ENCODE measurements at places on chromosomes 7 and 10.
A peak's percentile ranks its signal among the peaks of the same experiment; 100 is the strongest.

DNA sequence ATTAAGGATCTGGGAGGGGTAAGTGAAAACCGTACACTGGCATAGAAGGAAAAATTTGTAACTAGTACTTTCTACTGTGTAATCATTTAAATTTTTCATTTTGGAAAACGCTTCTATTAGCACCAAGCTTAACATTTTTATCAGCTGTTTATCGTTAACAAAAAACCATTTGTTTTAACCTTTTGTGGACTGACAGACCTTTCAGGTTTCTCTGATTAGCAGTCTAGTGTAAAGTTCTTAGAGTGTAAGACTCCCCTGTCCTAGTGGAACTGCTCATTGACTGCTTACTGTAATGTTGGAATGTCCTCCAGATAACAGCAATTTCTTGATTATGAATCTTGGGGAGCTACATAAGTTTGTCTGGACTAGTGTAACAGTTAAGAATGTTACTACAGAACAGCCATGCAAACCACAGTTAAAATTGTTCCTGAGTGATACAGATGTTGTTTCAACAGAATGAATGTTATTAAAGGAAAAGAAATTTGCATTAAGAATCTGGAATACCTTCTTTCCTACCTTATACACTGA, 2.0 kb downstream of the DBF4 start:
- no peak for DNase-seq

DNA sequence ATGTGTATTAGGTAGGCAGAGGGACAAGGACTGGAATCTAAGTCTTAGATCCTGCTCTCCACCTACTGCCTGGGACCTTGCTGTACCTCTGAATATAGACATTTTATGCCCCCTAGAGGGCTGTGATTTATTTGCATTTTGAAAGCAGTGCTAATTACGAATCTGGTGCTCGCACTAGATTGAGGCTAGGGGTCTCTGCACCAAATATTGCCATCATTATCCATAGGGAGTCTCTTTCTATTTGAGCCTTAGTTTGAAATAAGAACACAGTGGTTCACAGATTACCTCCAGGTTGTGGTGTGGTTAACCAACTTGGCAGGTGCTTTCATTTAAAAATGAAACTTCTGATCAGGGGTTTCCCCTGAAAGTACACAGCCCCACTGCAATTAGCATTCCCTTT, 41.8 kb downstream of the CNNM1 start:
- no peak for DNase-seq

DNA sequence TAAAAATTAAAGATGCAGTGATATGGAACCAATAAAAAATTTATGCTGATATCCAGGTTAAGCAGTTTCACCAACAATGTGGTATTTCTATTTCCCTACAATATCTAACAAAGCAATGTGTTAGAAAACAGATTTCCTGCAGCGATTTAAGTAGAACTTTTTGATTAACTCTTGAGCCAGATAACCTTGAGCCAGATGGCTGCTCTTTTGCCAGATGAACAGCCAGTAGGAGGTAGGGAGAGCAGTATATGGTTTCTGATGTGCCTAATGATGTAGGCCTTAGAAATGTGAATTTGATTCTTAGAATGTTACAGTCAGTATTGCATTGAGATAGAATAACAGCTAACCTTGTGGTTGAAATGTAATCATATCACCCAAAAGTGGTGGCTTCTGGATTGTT, 31.1 kb downstream of the STAMBPL1 start:
- no peak for DNase-seq

DNA sequence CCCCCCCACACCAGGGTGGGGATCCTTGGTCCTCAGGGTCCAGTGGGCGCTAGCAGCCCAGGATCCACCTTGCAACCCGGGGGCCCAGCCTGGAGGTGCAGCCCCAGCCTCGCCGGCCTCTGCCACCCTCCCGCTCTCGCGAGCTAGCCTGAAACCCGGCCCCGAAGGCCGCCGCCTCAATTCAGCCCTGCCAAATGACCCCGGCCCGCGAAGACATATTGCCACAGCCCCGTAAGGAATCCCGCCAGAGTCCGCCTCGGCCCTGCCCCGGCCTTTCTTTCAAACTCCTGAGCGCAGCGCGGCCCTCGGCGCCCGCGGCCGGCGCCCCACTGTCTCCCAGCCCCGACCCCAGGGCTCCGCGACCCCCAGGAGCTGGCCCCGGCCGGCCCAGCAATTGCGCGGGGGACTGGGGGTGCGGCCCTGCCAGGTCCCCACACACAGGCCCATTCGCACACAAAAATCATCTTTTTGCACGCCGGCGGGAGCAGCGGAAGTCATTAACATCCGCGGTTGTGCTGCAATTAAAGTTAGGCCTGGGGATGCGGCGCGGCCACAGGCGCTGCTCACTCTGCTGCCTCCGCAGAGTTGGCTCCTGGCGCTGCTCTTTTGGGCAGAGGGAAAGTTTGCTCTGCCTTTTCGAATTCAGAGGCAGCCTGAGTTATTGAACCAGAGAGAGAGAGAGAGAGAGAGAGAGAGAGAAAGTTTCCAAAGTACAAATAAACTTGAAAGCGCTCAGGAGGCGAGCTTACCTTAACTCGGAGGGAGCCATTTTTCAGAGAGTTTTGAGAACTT, 4.0 kb downstream of the HOXA5 start:
- peak; percentile 67 for DNase-seq

DNA sequence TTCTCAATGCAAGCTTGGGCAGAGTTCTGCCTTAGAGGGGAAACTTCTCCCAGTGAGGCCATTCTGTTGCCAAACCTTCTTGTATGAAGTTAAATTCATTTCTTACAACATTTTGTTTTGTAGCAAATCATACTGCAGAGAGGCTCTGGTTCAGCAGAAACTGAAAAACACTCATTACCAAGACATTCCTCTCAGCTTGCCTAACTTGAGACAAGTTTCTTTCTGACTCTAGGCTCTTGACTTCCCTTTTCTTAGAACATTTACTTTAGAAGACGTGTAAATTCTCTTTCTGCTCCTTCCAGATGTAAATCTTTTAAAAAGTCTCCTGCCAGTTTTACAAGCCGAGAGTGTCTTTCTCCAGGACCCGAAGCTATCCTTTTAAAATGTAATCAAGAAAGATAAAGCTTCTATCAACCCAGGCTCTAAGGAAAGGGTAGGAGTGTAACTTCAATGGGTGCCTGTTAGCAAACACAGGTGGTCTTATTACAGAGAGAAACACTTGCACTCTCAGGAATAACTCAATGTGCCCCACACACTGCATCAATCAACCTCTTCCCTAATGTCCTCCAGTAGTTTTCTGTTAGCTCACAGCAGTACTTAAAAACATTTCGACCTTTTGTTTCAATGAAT, 80.5 kb upstream of the TAS2R16 start:
- DNase-seq, result no peak

GRCh38 chr10:15794569-15794968, 65.7 kb downstream of the MINDY3 start:
- DNase-seq, result no peak

- DNase-seq, result no peak
Observed at GRCh38 chr10:126073606-126074005, 177.2 kb downstream of the FANK1 start.

GRCh38 chr10:52540479-52540984, 226.5 kb downstream of the DKK1 start:
- DNase-seq, result no peak

DNA sequence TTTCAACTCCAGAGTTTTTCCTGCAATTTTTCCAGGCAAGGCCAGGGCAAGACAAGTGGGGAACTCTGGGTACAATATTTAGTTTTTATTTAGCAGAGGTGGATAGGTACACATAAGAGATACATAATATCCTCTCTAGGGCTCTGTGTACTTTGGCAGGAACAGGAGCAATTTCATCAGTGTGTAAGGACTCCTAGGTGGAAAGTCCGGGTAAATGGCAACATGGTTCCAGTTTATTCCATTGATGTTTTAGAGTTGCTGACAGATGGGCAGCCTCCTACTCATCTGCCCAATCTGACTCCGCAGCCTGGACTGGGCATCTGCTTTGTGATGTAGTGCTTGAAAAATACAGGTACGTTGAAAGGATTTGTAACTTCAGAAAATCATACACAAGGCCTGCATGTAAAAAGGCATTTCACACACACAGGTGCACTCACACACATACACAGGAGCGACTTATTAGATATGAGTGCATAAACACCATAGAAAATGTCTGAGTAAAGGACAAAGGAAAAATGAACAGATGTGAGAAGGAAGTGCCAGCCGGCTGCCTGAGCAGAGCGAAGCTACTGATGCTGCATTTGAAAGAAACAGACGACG, 5.7 kb downstream of the PON1 start:
- DNase-seq, result no peak

GRCh38 chr7:132080967-132081668, 495.2 kb downstream of the PLXNA4 start:
- DNase-seq, result no peak

GRCh38 chr7:112431803-112432202, 18.5 kb upstream of the IFRD1 start:
- DNase-seq, result no peak

DNA sequence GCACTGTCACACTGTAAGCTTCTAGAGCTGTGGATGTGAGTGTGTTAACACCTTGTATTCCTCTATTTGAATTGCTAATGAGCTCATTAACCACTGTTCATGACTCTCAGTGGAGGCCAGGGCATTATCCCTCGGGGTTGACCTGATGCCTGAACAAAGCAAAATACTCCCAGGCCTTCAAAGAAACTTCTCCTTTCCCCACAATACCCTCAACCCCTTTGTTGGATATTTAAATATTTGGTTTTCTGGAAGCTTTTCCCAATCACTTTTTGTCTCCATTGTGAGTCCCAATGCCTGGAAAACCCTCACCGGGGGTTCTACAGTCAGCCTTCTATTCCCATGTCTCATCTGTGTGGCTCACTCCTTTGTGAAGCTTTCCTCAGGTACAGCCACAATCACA, 780.1 kb downstream of the PHTF2 start:
- no peak for DNase-seq

DNA sequence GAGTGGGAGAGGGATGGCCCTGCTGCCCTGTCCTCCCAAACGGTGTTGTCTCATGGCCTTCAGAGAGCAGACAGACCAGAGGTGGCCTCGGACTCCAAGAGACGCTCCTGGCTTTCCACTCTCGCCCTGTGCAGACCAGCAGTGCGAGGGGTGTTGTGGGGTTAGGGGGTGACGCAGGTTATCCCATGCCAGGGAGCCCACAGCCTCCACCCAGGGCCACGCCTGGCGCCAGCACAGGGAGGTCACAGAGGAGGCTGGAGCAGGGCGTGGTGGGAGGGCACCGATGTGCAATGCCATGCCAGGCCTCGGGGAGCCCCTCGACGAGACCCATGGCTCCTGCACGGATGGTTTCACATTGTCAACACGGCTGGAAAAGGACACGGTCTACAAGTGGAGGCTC, 52.1 kb downstream of the INPP5A start:
- DNase-seq, result no peak

GRCh38 chr10:109534193-109534592, 389.1 kb downstream of the XPNPEP1 start:
- no peak for DNase-seq

DNA sequence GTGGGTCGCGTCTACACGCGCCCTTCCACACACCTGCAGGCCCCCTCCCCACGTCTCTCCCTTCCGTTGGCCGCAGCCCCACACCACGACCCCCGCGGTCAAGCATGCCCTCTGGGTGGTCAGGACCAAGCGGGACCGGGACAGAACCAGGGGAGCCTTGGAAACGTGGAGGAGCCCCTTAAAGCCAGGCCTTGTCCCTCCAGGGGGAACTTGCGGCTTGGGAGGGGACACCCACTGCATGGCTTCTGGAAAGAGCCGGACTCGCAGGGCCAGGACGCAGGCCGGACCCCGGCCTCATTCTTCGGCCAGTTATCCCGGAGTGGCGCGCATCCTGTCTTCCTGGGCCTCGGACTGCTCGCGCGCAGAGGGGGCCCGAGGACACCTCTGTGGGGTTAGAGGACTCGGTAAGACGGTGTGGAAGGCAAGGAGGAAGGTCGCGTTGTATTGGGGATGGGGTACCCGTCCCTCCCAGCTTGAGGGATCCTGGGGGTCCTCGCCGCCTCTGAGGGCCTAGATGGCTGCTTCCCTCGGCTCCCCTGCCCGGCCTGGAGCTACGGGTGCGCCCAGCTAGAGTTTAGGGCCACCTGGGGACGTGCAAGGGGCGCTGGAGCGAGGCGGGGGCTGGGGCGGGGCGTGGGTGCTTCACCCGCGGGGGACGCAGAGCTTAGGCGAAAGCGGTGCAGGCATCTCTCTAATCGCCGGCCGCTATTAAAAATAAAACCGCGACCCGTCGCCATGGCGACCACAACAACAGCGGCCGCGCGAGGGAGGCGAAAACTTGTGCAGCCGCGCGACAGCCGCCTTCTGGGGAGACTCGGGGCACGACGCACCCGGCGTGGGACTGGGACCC, 1.8 kb upstream of the PDGFA start:
- DNase-seq, result no peak

- DNase-seq, result no peak
Observed at GRCh38 chr7:151838861-151839381, 38.0 kb downstream of the PRKAG2 start.

DNA sequence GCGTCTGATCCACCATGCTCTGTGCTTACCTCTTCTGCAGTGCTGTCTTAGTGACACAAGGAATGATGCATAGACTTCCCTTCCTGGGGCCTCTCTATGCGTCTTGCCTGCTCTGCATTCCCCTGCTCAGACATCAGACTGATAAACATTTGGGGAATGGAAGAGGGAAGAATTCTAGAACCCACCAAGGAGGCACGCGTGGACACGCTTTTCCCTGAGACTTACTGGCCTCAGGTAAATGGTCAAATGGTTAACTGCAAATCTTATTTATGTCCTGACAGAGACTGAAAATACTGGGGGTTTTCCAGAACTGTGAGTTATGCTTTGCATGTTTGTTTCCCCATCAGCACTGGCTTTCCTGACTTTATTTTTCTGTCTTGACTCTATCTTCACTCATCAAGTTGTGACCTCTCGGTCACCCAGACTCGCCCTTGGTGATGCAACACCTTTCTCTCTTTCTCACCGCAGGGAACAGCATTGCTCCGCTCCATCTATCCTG, 285.9 kb upstream of the FZD8 start:
- DNase-seq, result no peak

- DNase-seq, result no peak
Observed at GRCh38 chr7:138359870-138360559, 100.0 kb upstream of the TRIM24 start.

DNA sequence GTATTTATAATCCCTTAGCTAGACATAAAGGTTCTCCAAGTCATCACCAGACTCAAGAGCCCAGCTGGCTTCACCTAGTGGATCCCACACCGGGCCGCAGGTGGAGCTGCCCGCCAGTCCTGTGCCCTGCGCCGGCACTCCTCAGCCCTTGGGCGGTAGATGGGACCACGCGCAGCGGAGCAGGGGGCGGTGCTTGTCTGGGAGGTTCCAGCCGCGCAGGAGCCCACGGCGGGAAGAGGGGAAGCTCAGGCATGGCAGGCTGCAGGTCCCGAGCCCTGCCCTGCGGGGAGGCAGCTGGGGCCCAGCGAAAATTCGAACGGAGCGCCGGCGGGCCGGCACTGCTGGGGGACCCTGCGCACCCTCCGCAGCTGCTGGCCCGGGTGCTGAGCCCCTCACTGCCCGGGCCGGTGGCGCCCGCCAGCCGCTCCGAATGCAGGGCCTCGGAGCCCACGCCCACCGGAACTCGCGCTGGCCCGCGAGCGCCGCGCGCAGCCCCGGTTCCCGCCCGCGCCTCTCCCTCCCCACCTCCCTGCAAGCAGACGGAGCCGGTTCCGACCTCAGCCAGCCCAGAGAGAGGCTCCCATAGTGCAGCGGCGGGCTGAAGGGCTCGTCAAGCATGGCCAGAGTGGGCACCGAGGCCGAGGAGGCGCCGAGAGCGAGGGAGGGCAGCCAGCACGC, 675.6 kb downstream of the REEP3 start:
- no peak for DNase-seq
